Mesendoderm (in vitro differentiated cells): ENCODE measurements at places on chromosomes 1 and 21.

GRCh38 chr1:203584035-203584434 is 42.6 kb upstream of the ATP2B4 start:
- no peak for DNase-seq

GRCh38 chr1:8472668-8473067 is 154.8 kb downstream of the SLC45A1 start:
- DNase-seq = no peak

GRCh38 chr1:177858332-177858821 is 111.5 kb downstream of the SEC16B start:
- peak; percentile 10 for DNase-seq

GRCh38 chr1:77639056-77639455 is 43.4 kb downstream of the ZZZ3 start:
- DNase-seq = peak; percentile 14

DNA sequence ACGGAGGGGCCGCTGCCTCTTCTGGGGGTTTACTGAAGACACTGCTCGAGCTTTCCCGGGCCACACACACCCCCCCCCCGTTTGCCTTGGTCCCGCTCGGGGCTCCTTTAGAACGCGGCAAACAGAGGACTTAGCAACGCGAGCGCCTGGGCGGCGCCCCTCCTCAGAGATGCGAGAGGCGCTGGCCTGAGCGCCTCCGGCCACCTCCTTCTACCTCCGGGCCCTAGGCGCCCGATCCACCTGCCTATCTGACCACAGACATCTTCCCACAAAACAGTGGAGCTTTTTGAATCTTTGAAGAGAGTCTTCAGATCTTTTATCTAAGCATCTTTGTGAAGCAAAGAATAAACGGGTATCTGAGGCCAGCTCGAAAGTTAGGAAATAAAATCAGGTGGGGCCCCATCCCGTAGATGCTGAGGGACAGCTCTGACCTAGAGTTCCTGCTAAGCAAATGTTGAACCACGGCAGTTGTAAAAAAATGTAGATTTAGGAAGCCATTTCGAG is 436 bp upstream of the TTLL7 start:
- peak; percentile 90 for DNase-seq

DNA sequence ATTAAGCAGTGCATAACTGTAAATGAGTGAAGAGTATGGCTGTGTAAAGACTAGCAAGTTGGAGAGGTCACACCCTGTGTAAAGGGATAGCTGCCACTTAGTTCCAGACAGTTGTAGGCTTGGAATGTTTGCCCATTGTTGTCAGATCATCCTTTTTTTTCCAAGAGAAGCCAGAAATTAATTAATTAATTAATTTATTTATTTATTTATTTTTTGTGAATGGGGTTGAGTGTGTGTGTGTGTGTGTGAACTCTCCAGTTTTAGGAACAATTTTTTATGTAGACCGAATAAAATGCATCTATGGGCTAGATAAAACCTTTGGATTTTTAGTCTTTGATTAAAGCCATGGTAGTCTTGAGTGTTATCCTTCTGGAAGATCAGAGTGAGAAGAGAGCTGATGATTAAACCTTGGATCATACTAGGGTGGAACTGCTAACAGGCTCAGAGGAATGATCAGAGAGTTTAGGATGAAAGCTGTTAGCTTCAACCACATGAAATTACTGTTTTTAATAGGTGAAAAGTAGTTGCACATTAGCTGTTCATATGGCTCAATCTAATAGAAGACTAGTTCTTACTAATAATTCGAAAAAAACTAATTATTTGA is 58.4 kb downstream of the OSBPL9 start:
- DNase-seq = no peak

DNA sequence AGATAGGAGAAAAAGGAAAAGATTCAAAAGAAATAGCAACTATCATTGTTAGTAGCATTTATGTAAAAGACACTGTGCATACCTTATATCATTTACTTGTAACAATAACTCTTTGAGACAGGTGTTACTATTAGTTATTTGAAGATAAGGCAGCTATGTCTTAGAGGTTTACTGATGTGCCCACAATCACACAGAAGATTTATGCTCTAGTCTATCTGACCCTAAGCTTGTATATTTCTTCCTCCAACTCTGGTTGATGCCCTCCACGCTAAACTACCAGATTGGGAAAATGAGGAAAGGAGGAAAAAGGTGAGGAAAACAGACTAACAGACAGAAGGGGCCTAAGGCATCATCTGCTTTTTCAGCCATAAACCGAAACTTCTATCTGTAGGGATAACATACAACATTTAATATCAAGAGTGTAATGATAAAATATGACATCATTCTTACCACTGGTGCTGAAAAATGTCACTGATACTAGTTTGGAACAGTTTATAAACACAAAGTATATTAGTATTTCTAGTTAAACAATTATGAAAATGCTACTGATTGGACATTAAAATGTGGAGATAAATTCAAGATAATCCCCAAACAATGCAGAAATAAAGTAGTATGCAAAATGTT is 5.1 kb downstream of the COLGALT2 start:
- no peak for DNase-seq

- DNase-seq = no peak
These were observed 5.1 kb downstream of the CAPZB start for GRCh38 chr1:19480282-19480681.

DNA sequence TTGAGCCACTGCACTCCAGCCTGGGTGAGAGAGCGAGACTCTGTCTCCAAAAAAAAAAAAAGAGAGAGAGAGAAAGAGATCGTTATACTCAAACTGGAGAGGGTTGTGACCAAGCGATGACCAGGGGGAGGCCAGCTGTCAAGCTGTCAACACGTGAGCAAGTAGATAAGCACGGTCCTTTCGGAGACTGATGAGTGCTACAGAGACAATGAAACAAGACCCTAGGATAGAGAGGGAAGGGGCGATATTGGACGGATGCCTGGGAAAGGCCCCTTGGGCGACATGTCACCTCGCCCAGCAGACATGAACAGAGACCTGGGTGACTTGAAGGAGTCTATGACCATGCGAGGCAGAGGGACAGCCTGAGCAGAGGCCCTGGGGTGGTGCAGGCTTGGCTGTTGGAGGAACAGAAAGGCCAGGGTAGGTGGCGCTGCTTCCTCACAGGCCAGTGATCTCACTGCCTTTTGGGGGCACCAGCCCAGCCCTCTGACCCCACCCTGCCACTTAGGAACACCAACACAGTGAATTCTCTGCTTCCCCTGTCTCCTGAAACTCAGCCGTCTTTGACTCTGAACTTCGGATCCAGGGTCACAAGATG is 100.8 kb upstream of the IFFO2 start:
- no peak for DNase-seq
